ENCODE measurements at places on chromosomes 3 and 15. TPM values are rescaled to one million over a fixed set of nuclear protein-coding genes. Genes with fewer than 3 reads are reported as not detected.
A peak's percentile ranks its signal among the peaks of the same experiment; 100 is the strongest.

DNA sequence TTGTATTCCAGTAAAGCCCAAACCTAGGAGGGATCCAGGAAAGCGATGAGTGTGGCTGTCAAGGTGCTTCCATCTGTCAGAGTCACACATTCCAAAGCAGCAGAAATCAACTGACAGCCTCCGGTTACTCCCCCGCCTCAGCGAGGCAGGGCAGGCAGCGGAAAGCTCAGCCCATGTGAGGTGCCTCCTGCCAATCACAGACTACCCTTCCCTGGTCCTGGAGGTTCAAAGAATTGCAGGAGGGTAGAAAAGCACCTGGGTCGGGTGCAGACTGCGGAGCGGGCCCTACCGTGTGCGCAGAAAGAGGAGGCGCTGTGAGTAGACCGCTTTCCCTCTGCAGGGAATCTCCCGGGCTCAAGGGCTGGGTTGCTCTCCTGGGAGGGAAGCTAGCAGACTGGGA is at the start of gene UPK1B:
TSS of gene UPK1B (plus strand) at position 274 of the 400 bp plus-strand sequence. CDS start 13,144 bp downstream, outside the sequence.
- no peak for DNase-seq

The ZNF80 gene
- not detected for total RNA-seq

GRCh38 chr3:168213920-168214319 is 118.2 kb upstream of the GOLIM4 start:
- DNase-seq: no peak

- no peak for DNase-seq
Observed at GRCh38 chr3:74787011-74787410, 172.6 kb upstream of the CNTN3 start.

GRCh38 chr3:184789314-184789998 is 22.5 kb upstream of the VPS8 start:
- DNase-seq: no peak

- DNase-seq: no peak
Observed at GRCh38 chr3:18611991-18612390, 186.9 kb upstream of the SATB1 start.

- DNase-seq: no peak
Observed at GRCh38 chr15:80654299-80654698, 40.8 kb upstream of the ABHD17C start.

DNA sequence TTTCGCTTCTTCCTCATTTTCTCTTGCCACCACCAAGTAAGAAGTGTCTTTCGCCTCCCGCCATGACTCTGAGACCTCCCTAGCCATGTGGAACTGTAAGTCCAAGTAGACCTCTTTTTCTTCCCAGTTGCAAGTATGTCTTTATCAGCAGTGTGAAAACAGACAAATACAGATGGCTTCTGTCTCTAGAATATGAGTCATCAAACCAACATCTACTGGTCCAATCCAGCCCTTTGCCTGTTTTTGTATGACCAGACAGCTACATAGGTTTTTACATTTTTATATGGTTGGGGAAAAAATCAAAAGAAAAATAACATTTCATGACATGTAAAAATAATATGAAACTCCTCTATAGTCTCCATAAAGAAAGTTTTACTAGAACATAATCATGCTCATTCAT is 118.7 kb upstream of the PTPRG start:
- no peak for DNase-seq

GRCh38 chr3:133463347-133463860 is 63.5 kb downstream of the BFSP2 start:
- DNase-seq: no peak

The MAP6D1 gene
- 50.4 TPM for total RNA-seq

The MCF2L2 gene
- 106 TPM for total RNA-seq

The ROPN1 gene
- not detected for total RNA-seq

GRCh38 chr15:60469893-60470641 is 8.9 kb downstream of the ICE2 start:
- no peak for DNase-seq

DNA sequence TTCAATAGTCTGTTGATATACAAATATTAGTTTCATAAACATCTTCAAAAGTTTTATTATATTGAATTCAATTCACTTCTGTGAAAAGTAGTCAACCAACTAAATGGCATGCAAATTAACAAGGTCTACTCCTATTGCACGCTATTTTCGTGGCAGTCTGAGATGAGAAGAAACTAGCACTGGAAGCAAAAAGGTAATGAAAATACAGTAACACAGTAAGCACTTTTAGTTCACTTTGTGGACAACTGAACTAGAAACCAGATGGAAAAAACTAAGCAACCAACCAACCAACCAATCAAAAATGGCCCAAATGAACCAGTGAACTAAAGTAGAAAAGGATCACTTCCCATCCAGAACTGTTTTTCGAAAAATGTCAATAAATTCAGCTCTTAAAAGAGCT is 55.7 kb upstream of the ACTC1 start:
- DNase-seq: no peak

The AHSG gene
- 0.37 TPM for total RNA-seq

The CD86 gene
- 2.2 TPM for total RNA-seq

DNA sequence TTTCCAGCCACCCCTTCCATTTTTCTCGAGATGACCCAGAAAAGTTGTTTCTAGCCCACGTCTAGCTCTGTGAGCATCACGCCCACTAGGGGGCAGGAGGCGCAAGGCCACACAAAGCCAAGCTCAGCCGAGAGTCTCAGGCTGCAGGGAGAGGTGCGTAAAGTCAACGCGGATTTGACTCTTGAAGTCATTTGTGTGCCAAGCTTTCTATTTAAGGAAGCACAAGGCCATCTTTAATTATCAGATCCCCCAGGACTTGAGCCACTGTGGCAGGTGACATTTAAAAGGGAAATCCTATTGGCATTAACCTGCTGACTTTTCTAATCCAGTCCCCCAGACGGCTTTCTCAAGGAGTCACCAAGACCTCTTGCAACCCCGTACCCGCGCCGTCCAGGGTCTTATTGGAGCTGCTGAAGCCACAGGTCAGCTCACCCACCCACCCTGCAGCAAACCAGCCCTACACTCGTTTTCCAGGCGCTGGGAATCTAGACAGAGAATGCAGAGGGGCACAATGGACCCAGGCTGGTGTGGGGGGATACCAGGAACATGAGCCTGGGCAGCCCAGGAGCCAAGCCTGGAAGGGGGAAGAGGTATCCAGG is 62.1 kb downstream of the CAPN7 start:
- peak; percentile 88 for DNase-seq

DNA sequence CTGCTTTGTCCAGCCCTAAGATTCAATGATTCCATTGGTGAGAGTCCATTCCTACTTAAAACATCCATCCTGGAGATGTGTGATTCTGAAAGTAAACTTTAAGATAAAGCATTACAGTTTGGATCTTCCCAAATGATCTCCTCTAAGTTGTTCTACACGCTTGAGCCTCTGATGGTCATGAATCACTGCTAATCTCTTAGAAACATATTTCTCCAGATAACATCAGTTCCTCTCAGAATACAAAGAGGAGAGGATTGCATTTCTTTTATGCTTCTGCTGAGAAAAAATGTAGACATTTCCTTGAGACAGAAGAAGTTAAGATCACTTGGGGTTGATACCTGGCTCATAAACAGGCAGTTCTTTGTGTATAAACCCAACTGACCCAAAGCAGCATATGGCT is 281.2 kb upstream of the DPH6 start:
- no peak for DNase-seq

The DPPA4 gene
- 0.50 TPM for total RNA-seq

DNA sequence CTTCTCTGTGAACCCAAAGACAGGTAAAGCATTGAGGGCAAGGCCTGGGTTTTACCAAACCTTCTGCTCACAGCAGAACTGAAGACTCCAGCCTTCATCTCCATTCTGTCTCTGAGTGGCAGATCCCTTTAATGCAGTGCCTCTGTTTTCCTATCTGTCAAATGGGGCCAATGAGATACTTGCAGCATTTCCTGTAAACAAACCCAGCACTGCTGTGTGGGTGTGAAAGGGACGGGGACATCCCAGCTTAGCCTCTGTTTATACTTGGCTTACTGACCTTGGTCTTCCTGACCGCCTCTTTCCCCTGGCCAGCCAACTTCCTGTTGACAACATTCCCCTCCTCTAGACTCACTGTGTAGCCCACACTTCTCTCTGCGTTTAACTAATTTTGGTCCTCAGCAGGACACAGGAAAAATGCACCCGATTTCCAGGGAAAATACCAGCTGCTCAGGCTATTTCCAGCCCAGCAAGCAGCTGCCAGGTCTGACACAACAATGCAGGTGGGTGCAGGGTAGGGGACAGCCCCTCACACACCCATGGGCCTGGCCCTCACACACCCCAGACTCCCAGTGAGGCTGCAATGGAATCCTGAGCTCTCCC is 105.9 kb upstream of the HERC1 start:
- DNase-seq: no peak

DNA sequence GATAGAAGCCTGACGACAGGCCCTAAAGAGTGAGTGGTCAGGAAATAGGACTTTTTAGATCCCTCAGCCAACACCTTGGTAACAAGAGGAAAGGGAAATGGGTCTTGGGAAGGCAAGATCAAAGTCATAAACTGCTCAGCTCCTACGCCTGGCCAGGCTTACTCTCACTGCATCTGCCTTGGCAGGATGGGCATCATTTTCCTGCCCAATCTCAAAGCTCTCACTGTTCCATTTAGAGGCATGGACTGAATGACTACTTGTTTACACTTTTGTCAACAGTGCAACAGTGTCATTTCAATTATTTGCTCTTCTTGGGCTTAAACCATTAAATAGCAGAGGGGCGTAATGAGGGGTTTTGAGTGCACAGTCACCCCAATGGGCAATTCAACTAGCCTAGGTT is 808.7 kb downstream of the GRM7 start:
- no peak for DNase-seq

DNA sequence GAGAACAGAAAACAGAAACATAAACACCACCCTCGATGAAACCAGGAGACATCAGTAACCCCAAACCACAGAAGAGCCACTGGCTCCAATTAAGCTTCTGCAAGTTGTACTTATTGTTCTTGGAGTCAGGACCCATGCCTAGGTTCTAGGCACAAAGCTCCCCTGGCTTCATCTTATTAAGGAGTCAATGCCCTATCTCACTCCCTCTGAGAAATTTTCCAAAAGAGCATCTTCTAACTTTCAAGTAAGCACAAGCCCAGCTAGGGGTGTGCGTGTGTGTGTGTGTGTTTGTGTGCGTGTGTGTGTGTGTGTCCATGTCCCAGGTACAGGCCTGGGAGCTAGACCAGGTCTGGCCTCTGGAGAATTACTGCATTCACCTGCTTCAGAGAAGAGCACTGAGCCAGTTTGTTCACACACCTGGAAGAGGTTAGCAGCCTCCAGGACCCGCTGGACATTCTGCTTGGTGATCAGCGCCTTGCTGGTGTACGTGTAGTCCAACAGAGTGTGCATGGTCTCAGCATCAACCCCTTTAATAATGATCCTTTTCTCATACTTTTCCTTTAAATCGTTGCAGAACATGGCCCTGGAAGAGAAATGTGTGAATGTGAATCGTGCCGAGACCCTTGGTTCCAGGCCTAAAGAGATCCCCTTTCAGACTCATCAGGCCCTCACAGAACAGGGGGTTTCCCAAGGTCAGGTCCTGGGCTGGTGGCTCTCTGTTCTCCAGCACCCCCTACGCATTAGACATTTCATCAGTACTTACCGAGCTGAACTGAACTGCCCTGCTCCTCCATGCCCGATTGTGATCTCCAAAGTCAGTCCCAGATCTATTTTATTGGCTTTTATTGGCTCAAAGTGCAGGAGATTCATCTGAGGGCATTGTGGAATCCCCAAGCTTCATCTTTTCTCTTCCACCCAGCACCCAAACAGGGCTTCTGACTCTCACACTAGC is 27.8 kb downstream of the KLHL6 start:
- no peak for DNase-seq

GRCh38 chr15:39756806-39757522 is 25.7 kb downstream of the FSIP1 start:
- DNase-seq: no peak

DNA sequence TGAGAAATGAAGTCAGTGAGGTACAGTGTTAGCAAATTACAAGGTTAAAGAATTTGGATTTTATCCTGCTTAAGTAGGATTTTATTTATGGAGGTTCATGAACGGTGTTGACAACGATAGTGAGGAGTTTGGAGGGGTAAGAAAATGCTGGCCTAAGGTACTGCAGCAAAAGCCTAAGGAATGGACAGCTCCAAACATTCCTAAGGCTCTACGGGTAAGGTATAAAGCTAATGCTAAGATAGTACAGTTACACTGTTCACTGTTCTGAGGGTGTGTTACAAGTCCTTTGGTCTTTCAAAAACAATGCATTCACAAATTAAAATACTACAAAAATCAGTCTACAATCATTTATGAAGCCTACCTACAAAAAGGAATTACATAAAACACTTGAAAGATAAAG is 7.3 kb downstream of the MTMR10 start:
- DNase-seq: no peak

The DIPK2A gene
- 54.9 TPM for total RNA-seq

- DNase-seq: no peak
Observed at GRCh38 chr15:66171841-66172240, 81.7 kb downstream of the MEGF11 start.

The ZBED2 gene
- not detected for total RNA-seq

The CHDH gene
- 23.0 TPM for total RNA-seq

DNA sequence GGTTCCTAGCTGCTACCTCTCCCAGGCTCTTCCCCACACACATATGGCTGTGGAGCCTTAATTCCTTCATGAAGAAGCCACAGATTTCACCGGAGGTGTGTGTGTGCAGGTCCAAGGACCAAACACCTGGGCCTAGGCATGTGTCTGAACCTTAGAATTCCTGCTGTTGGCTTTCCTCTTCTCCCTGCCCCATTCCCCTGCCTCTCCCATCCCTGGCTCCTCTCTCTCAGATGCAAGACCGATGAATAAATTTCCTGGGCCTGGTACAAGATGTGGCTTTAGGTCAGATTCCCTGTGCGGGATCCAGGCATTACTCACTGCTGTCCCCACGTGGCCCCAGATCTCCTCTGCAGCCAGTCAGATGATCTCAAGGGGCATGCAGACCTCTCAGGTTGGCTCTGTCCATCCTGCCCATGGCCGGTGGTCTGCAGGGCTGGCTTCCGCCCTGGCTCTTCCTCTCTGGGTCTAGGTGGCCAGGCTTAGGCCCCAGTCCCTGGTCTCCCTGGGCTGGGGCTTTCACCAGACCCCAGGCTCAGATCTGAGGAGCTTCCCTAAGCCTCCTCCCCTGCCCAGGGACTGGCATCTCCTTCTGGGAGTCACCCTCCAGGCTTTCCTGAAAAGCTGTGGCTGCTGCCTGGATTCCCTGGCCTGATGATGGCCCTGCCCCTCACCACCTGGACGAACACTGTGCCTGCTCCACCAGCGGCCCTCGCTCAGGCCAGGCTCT is 20.5 kb downstream of the CCR9 start:
- DNase-seq: no peak

DNA sequence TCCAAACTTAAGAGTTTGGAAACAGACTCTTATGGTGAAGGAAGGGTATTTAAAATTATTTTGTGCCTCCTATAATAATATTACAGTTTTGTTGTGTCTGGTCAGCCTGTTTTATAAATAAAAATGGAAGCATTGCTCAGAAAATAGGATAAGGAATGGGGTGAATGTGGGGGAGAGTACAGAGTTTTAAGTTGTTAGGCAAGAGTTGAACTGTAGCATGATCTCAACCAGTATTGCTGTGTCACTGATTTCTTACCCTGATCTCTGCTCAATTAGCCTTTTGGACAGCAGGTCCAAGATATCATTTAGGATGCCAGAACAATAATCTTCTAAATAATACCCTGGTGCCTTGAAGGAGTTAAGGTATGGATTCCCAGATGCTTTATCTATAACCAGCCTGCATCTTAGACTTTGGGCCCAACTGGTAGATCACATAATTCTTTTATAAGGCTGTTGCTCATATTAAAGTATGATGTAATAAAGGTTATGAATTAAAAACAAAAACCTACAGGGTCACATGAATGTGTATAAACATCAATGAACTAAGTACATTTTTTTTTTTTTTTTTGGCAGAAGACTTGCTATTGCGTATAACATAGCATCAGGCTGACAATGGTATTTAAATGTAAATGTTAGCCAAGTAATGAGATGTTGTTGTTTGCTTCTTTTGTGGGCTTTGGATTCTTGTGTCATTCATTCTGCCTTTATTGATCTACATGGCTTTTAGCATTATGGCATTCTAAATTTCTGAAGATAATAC is 70.0 kb downstream of the MITF start:
- DNase-seq: no peak

All from dorsolateral prefrontal cortex (tissue), 122 donors.